Esophagus mucosa (tissue), 1 donor: ENCODE measurements at places on chromosomes 3 and 15. TPM values are rescaled to one million over a fixed set of nuclear protein-coding genes. Genes with fewer than 3 reads are reported as not detected.

SH3BP5 gene
- 9.3 TPM for total RNA-seq

GRCh38 chr3:122382888-122383666, at the start of gene MIX23:
Gene MIX23 (minus strand): TSS chr3:122383231. CDS start chr3:122383224, 7 bp downstream.
- ATAC-seq: peak; percentile 82

- ATAC-seq: no peak
Observed at GRCh38 chr3:188365988-188366698, 212.2 kb downstream of the LPP start.

TUSC7 gene
- not detected for total RNA-seq

GRCh38 chr15:62122249-62122648, 42.8 kb downstream of the C2CD4B start:
- ATAC-seq: no peak

DNA sequence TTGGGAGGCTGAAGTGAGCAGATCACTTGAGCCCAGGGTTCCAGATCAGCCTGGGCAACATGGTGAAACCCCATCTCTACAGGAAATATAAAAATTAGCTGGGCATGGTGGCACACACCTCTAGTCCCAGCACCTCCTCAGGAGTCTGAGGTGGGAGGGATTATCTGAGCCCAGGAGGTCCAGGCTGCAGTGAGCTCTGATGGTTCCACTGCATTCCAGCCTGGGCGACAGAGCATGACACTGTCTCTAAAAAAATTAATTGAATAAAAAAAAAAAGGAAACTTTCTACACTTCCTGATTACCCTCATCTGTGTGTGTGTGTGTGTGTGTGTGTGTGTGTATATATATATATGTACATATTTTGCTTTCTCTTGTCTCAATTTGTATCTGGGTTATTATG, 31.4 kb downstream of the DIPK2A start:
- no peak for ATAC-seq

DNA sequence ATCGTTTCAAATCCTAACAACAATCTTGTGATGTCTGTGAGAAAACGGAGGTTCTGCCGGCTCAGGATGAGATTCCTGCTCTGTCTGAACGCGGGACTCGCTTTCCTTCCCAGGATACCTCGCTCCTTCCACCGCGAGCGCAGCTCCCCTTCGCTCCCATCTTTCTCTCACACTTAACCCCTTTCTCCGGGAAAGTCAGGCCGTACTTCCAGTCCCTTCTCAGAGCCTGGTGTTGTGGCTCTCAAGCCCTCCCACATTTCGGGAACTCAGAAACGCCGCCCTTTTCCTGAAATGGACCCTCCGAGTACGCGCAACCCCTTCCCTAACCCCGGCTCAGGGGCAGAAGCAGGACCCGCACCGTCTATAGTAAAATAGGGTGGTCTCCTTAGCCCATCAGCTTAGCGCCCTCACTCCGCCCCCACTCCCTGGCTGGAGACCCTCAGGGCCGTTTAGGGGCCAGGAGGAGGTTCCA, 378 bp upstream of the FEM1B start:
- ATAC-seq: no peak

IGDCC3 gene
- 0.08 TPM for total RNA-seq

ARL8B gene
- total RNA-seq: 77.3 TPM

SLC12A1 gene
- total RNA-seq: not detected

PLA2G4D gene
- 1.5 TPM for total RNA-seq

- ATAC-seq: no peak
Observed at GRCh38 chr15:75751891-75752290, 39.2 kb upstream of the CSPG4 start.

CIP2A gene
- total RNA-seq: 6.9 TPM

FBXL22 gene
- total RNA-seq: 1.2 TPM

MINAR1 gene
- total RNA-seq: 0.24 TPM
